ENCODE measurements at places on chromosomes 12 and 14. TPM values are rescaled to one million over a fixed set of nuclear protein-coding genes. Genes with fewer than 3 reads are reported as not detected.

The MUCL1 gene
- total RNA-seq: not detected

The LRRC9 gene
- total RNA-seq: not detected

The KCNK10 gene
- not detected for total RNA-seq

- DNase-seq: peak; percentile 88
Observed at GRCh38 chr14:53539489-53540126, 386.5 kb upstream of the DDHD1 start.

DNA sequence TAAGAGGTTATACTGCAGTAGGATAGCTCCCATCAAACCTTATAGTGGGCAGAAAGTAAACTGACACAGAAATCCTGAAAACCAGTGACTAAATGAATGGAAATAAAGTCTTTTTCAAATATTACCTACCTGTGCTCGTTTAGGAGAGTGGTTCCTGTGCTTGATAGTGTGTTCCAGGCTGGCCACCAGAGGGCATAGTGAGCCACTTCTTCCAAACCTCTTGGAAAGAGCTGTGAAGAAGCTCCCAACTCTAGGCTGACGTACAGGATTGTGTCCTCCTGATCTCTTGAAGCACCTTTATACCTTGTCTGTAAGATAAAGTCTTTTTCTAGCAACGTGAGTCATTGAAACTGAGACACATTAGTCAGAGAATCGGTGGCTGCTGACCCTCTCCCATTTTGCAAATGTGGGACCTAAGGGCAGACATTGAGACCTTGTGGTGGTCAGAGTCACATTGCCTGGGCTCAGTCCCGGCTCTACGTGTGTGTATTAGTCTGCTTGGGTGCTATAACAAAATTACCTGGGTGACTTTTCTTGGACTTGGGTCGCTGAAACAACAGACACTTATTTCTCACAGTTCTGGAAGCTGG, 17.6 kb downstream of the TDP1 start:
- DNase-seq: peak; percentile 85

Measured in sciatic nerve (tissue), 2 donors.